ENCODE measurements at places on chromosomes 7 and 10.

DNA sequence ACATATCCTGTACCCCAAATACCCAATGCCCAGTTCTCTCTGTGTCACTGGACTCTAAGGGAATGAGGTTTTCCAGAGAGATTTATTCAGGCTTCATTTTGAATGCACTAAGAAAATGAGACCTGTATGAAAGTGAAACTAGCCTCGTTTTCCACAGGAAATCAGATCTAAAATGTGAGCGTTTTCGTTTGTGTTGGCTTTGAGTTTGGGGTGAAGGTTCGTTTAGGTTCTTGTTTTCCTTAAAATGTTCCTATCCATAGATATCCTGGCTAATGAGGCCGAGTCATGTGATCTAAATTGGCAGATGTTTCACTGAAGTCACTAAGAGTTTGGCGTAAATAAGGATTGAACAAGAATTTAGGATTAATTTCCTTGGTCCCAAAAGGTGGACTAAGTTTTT is 90.9 kb upstream of the BMPER start:
- no peak for DNase-seq

DNA sequence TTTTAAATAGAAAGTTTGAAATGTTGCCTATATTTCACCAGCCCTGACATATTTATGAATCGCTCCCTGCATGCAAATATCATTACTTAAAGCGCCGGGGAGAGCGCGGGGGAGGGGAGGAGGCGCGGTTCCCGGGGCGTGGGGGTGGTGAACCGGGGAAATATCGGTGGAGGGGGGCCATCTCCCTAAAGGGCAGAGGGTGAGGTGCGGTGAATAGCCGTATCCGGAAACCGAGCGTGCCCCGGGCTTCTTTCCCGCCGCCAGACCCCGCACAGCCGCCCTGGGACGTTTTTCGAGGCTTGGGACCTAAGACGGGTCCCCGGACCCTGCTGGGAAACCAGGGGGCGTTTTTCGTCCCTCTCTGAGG is 6.9 kb upstream of the ZNF503 start:
- no peak for DNase-seq

- no peak for DNase-seq
These were observed 47.9 kb upstream of the SLC35B4 start for GRCh38 chr7:134364619-134365037.

DNA sequence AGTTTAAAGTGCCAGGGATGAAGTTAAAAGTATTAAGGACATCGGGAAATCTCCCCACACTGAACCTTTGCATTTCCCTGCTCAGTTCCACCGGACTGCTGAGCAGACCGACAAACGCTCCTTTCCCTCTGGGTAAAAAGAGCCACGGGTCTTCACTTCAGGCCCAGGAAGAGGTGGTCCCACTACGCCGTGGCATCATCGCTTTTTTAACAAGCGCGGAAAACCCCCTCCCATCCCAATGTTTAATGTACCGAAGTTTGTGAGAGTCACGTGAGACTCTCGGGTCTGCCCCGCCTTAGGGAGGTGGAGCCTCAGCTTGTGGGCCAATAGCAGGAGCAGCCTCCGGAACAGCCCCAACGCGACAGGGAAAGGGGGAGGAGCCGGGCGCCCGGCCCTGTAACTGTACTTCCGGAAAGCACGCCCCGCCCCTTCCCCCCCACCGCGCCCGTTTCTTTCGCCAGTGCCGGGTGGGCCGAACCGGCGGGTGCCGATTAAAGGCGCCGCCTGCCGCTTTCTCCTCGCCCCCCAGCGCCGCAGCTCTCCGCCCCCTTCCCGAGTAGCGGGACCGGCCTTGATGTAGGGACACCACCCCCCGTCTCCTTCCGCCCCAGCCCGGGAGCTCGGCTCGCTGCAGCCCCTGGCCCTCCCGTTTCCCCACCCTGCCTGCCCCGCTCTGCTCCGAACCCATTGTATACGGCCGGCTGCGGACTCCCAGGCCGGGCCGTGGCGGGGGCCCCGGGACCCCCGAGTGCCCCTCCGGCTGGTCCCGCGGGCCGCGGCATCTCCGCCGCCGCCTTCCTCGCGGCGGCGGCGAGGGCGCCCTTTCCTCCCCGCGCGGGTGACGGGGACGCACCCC is 2.2 kb upstream of the TRIM8 start:
- DNase-seq = peak; percentile 89

GRCh38 chr10:35124540-35124939 is 2.1 kb upstream of the CREM start:
- no peak for DNase-seq

DNA sequence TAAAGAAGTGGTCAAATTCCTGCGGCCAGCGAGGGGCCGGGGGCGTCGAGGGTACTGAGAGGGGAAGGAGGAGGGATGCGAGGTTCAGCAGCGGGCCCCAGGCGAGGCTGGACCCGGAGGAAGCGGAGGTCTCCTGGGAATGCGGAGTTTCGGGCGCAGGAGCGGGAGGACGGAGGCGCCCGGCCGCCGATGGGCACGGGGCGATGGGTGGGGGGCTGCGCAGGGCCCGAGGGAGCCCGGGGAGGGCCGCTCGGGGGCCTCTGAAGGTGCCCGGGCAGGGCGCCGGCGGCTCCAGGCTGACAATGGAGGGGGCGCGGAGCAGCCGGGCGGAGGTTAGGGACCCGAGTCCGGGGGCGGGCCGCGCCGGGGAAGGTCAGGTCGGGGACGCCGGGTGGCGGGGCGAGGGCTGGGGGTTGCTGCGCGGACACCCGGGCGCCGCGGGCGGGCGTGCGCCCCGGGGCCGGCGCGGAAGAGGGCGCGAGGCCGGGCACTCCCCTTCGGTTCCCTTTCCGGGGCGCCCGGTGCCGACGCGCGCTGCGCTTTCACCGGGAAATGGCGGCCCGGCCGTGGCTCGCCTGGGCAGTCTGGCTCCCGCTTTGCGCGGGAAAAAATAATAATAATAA is 683 bp downstream of the MACROH2A2 start:
- no peak for DNase-seq

GRCh38 chr10:24723386-24723787 is 300 bp downstream of the ARHGAP21 start:
- no peak for DNase-seq

DNA sequence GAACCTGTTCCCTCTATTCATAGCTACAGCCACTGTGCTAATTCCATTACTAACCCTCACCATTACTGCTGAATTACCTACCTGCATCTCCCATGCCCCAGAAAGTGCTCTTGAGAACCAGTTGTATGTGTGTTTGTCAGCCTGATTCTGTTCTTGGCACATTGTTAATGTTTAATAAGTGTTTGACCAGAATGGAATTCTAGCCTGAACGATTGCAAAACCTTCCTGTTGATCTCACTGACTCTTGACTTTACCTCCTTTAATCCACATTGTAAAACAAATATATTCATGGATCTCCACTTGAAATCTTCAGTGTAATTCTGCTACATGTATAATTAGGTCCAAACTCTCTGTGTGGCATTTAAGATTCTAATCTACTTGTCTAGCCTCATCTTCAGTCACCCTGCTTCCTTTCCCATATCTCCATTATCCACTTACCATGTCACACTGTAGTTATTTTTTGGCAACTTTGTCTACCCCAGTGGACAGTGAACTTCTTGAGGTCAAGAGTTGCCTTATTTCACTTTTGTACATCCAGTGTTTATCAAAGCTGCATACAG is 4.9 kb downstream of the ZNF277 start:
- no peak for DNase-seq

DNA sequence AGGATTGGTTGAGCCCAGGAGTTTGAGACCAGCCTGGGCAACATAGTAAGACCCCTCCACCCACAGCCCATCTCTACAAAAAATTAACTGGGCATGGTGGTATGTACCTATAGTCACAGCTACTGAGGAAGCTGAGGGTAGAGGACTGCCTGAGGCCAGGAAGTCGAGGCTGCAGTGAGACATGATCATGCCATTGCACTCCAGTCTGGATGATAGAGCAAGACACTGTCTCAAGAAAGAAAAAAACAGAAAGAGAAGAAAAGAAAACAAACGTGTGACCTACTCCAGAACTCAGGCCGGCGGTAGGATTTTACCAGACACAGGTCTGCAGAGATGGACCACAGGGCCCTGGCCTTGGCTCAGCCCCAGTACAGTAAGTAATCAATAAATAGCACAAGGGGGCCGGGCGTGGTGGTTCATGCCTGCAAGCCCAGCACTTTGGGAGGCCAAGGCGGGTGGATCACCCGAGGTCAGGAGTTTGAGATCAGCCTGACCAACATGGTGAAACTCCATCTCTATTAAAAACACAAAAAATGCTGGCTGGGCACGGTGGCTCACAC is 35.4 kb upstream of the TNRC18 start:
- no peak for DNase-seq

DNA sequence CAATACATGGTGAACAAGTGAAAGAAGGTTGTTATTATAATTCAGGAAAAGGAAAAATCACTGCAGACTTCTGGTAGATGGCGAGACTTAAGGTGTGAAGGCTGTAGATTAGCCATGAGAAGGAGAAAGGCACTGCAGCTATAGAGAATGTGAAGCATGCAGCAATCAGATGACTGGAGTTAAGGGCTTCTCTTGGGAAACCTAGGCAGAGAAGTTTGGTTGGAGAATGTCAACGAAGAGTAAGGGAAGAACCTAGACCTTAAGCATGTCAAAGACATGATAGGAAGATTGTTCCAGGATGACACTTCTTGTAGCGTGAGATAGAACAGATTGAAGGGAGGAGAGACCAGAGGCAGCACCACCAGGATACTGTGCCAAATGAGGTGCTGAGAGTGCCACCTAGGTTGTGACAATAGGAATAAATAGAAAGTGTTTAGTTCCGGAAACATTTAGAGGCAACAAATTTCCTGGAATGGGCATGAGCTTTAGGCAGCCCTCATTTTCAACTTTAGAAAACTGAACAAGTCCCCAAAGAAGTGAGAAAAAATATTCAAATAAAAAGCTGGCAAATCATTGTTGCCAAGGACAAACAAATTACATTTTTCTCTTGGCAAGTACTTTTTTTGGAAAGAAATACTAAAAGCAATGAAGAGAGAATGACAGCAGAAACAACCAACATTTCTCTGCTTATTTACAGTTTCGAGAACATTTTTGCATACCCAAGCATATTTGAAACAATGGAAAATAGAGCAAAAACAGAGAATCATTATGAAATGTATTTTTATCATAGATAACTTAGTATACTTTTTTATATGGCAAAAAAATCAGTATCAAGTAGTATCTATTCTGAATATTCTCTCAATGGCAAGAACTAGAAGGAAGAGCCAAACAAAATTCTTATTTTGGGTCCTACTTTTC is 4.9 kb downstream of the LRRC17 start:
- no peak for DNase-seq

GRCh38 chr10:22158426-22158825 is 59.4 kb downstream of the EBLN1 start:
- peak; percentile 83 for DNase-seq

GRCh38 chr10:69643779-69644657 is 14.0 kb downstream of the FAM241B start:
- no peak for DNase-seq

DNA sequence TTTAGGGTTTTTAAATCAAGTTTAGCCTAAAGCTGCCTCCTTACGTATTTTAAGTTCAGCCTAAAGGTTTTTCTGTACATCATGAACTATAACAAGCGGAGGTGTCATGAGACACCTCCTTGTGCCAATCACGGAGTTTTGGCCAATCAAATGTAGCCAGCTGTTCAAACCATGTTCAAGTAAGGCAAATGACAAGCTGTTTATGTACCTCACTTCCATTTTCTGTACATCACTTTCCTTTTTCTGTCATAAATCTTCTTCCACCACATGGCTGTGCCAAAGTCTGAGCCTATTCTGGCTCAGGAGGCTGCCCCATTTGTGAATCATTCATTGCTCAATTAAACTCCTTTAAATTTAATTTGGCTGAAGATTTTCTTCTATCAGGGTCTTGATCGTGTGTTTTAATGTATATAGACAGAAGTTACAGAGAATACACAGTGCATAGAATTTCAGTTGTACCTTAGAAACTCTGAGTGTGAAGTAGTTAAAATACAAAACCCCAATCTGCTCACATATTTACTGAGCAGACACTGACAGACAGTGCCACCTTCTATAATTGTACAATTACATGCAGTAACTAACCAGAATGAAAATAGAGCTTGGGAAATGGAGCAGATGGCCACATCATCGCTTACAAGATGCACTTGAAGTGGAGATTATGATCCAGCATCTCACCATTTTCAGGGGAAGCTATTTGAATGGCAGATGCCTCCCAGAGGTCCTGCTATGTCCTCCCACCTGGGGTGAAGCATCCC is 76.9 kb upstream of the LANCL2 start:
- no peak for DNase-seq

DNA sequence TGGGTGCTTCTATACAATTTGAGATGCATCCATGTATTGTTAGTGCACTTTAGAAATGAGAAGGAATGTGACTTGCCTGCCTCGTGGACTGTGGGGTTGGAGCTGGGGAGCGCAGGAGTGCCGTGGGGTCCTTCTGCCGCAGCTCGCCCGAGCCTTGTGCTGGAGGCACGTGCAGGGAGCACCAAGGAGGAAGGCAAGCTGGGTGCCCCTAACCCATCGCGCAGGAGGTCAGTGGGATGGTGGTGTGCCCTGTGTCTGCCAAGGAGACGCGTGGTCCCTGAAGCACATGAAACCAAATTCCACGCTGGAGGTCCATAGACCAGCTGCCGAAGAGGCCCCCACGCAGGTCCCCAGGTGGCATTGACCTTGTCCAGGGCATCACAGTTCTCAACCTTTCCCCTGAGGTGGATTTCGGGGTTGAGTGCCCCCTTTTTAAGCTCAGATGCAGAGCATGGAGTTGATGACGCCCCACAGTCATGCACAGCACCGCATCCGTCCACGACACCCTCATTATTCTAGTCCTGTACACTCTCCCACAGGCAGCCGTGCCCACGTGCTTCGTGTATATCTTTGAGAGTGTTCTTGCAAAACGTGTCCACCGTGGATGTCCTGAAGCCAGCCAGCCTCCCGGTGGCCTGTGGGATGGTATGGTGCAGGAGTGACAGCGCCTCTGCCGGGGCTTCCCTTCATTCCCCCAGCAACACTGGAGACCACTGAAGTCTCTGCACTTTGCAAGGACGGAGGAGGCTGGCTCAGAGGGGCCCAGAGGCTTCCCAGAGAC is 35.5 kb downstream of the FKBP6 start:
- DNase-seq = no peak

DNA sequence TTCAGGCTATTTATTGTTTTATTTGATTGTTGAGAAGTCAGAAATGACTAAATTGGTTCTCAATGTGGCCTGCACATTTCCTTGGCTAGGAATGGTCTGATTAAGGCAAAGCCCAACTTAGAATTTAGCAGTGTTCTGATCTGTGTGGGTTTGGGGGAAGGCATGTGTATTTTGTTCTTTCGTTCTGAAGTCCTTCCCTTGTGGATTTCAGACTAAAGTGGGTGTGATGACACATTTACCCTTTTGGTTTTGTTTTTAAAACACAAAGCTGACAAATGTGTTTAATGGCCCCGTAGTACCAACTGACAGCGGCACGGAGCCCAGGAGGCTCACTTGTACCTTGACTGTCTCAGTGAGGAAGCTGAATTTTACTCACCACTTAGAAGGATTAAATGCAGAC is 452.3 kb upstream of the GALNT17 start:
- DNase-seq = no peak

DNA sequence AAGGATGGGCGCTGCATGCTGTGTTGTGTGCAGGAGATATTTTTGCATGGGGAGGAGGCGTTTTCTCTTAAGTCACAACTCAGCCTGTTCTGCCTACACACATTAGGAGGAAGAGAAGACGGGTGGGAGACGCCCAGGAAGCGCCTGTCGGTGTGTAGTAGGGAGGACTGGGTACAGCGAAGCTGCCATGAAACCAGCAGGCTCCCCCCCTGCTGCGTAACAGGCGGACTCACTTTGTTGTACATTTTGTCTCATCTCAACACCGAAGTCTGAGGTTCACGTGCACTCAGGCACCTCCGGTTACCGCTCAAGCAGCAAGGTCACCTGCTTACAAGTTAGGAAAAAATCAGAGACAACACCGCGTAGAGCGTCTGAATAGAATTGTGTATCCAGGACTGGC is 56.3 kb downstream of the CRTAC1 start:
- DNase-seq = no peak

GRCh38 chr7:141837683-141838082 is 3.6 kb downstream of the PRSS37 start:
- DNase-seq = no peak

Measured in retinal pigment epithelial cell (primary cell).